ENCODE measurements at places on chromosomes 3 and 15. TPM values are rescaled to one million over a fixed set of nuclear protein-coding genes. Genes with fewer than 3 reads are reported as not detected.

DNA sequence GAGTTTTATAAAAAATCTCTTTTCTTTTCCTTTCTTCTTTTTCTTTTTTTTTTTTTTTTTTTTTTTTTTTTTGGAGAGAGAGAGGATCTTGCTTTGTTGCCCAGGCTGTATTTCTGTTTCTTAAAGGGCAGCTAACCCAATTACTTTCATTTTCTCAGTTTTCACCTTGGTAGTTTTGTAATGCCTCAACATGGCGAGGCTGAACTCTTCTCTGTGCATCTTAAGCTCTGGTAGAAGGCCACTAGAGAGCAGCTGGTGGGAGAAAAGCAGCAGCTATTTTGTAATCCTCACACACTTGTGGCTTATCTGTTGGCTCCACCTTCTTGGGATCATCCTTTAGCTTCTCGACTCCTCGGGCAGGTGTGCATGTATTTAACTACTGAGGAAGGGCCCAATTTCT is 152.2 kb upstream of the MEIS2 start:
- no peaks in the 10 kb centered on the region for H3K36me3 ChIP-seq
- no peak overlapping the region for H3K4me3 ChIP-seq
- DNase-seq = no peak
- H3K27ac ChIP-seq = no peak overlapping the region

The LYZL4 gene
- not detected for total RNA-seq

DNA sequence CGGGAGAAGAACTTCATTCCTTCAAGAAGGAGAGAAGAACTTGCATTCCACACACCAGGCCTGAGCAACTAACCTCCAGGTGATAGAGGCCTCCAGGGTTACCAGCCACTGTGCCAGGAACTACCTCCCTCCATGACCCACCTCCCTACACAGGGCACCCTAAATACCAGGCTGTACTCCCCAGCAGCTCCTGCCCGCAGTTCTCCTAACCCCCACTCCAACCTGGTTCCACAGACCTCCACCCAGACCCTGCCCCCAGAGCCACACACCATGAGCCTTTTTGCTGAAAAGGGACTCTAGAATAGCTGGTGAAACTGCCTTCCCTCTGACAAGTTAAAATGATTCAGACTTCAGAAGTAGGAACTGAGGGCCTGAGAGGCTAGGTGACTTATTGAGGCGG is 8.2 kb downstream of the IGDCC3 start:
- H3K27me3 ChIP-seq = no peaks in the 10 kb centered on the region
- no peak overlapping the region for H3K27ac ChIP-seq
- H3K36me3 ChIP-seq = no peaks in the 10 kb centered on the region
- no peak overlapping the region for H3K4me3 ChIP-seq
- no peaks in the 10 kb centered on the region for H3K4me1 ChIP-seq

DNA sequence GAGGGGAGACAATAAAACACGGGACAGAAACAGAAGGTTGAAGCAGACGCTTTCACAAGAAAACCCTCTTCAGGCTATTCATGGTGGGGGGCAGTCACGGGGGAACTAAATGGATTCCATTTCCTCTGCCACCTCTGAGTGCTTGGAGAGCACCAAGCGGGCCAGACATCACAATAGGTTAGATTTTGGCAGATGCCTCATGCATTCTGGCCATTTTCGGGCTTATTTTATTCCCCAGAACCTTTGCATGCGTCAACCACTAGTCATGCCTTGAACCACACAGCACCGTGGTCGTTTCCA is 82.2 kb downstream of the RORA start:
- H3K27ac ChIP-seq = no peak overlapping the region
- no peak for DNase-seq
- H3K27me3 ChIP-seq = no peaks in the 10 kb centered on the region
- H3K36me3 ChIP-seq = no peaks in the 10 kb centered on the region

- no peaks in the 10 kb centered on the region for H3K27me3 ChIP-seq
- H3K4me3 ChIP-seq = no peak overlapping the region
- no peaks in the 10 kb centered on the region for H3K36me3 ChIP-seq
- no peak for DNase-seq
- H3K4me1 ChIP-seq = no peaks in the 10 kb centered on the region
These were observed 287.1 kb downstream of the SOX2 start for GRCh38 chr3:181998828-181999227.

DNA sequence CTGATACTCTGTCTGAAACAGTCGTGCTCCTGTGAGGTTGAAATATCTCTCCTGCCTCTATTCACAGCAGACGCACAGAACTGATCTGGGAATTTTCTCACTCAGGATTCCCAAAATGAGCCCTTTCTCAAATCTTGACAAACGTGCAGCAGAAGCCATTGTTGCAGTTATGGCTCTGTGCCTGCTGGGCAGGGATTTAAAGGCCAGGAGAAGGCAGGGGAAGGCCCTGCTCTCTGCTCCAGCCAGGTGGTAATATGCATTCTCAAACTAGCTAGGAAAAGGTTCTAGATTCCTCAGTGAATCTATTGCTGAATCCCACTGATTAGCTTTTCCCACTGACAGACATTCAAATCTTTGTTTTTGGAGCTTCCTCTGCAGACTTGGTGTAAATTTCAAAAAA is 2.2 kb downstream of the MINAR1 start:
- H3K27me3 ChIP-seq = no peaks in the 10 kb centered on the region
- DNase-seq = no peak

GRCh38 chr3:7651274-7651673 is 790.4 kb downstream of the GRM7 start:
- DNase-seq = no peak
- no peaks in the 10 kb centered on the region for H3K27me3 ChIP-seq
- H3K27ac ChIP-seq = no peak overlapping the region
- H3K4me3 ChIP-seq = no peak overlapping the region
- H3K36me3 ChIP-seq = no peaks in the 10 kb centered on the region

DNA sequence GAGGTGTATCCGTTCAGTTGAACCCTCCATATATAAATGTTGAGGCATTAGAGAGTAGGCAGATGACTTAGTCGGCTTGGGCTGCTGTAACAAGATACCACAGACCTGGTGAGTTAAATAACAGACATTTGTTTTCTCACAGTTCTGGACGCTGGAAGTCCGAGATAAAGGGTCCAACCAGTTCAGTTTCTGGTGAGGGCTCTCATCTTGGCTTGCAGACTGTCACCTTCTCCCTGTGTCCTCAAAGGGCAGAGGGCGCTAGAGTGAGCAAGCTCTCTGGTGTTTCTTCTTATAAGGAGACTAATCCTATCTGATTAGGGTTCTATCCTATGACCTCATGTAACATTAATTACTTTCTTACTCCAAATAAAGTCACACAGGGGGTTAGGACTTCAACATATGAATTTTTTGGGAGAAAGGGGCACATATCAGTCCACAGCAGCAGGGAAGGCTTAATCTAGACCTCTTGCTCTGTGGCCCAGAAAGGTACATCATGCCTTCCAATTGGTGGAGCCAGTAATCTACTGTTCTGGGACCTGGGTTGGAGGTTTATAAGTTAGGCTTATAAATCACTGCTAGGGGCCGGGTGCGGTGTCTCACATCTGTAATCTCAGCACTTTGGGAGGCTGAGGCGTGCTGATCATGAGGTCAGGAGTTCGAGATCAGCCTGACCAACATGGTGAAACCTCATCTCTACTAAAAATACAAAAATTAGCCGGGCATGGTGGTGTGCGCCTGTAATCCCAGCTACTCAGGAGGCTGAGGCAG is 26.3 kb upstream of the SLC28A2 start:
- no peaks in the 10 kb centered on the region for H3K36me3 ChIP-seq
- H3K4me1 ChIP-seq = no peaks in the 10 kb centered on the region
- H3K27me3 ChIP-seq = no peaks in the 10 kb centered on the region
- DNase-seq = no peak

- no peak overlapping the region for H3K27ac ChIP-seq
- DNase-seq = no peak
- H3K4me3 ChIP-seq = no peak overlapping the region
- no peaks in the 10 kb centered on the region for H3K36me3 ChIP-seq
- H3K27me3 ChIP-seq = peaks cover 1% of the 10 kb centered on the region
These were observed 391.9 kb upstream of the THBS1 start for GRCh38 chr15:39188930-39189329.

GRCh38 chr15:80514071-80514780 is 110.0 kb downstream of the ARNT2 start:
- no peaks in the 10 kb centered on the region for H3K27me3 ChIP-seq
- H3K4me3 ChIP-seq = no peak overlapping the region
- no peaks in the 10 kb centered on the region for H3K36me3 ChIP-seq
- H3K27ac ChIP-seq = no peak overlapping the region

The MYRIP gene
- 11.0 TPM for total RNA-seq

- H3K27me3 ChIP-seq = no peaks in the 10 kb centered on the region
- no peak overlapping the region for H3K27ac ChIP-seq
- no peak for DNase-seq
These were observed 124.8 kb downstream of the RBPMS2 start for GRCh38 chr15:64650552-64650951.

GRCh38 chr3:127654374-127654773 is 18.4 kb upstream of the ABTB1 start:
- no peak overlapping the region for H3K27ac ChIP-seq
- no peaks in the 10 kb centered on the region for H3K27me3 ChIP-seq
- H3K4me3 ChIP-seq = no peak overlapping the region
- no peaks in the 10 kb centered on the region for H3K4me1 ChIP-seq

- no peaks in the 10 kb centered on the region for H3K36me3 ChIP-seq
- DNase-seq = peak; percentile 56
- H3K27ac ChIP-seq = no peak overlapping the region
- no peaks in the 10 kb centered on the region for H3K4me1 ChIP-seq
These were observed 9.5 kb downstream of the ISL2 start for GRCh38 chr15:76345880-76346668.

DNA sequence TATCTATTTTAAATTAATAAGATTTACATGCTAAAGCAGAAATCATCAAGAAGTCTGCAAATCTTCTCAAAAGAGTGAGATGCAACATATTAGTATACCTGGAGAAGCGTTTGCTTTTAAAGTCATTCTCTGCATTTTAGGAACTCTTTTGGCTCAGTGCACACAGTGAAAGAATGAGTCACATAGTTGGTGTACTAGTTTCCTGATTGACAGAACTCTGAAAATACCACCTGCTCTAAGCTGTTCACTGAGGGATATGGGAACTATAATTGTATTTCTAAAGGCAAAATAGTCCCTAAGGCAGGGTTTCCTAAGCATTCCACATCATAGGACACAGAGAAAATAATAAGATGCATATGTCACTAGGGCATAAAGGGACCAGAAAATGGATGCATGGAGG is 838.5 kb downstream of the DIPK2A start:
- no peak overlapping the region for H3K4me3 ChIP-seq
- H3K4me1 ChIP-seq = no peaks in the 10 kb centered on the region
- no peak for DNase-seq

- no peak for DNase-seq
- H3K27ac ChIP-seq = no peak overlapping the region
- H3K4me3 ChIP-seq = no peak overlapping the region
These were observed 41.3 kb downstream of the CMTM7 start for GRCh38 chr3:32432711-32433530.

GRCh38 chr15:67400890-67401289 is 120.0 kb upstream of the C15orf61 start:
- no peaks in the 10 kb centered on the region for H3K27me3 ChIP-seq
- no peaks in the 10 kb centered on the region for H3K4me1 ChIP-seq
- H3K27ac ChIP-seq = no peak overlapping the region
- no peak for DNase-seq

DNA sequence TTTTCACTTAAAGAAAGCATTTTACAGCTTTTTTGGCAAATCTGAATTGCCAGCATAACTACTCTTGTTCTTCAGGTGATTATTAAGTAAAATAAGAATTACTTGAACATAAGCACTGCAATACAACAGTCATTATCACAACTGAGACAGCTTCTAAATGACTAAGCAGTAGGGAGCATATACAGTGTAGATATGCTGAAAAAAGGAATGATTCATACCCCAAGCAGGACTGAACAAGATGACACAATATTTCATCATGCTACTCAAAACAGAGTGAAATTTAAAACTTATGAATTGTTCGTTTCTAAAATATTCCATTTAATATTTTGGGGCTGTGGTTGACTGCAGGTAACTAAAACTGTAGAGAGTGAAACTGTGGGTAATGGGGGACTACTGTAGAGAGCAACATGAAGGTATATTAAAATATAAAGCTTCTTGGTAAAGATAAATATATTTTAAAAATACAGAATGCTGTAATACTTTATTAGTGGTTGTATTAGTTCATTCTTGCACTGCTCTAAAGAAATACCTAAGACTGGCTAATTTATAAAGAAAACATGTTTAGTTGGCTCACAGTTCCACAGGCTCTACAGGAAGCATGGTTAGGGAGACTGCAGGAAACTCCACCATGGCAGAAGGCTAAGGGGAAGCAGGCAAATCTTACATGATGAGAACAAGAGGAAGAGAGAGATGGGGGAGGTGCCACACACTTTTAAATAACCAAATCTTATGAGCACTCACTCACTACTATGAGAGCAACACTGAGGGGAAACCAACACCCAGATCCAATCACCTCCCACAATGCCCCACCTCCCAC is 84.8 kb downstream of the DCLK3 start:
- DNase-seq = no peak
- H3K27ac ChIP-seq = no peak overlapping the region
- no peaks in the 10 kb centered on the region for H3K4me1 ChIP-seq
- no peaks in the 10 kb centered on the region for H3K27me3 ChIP-seq
